ENCODE measurements at places on chromosomes 4 and X. TPM values are rescaled to one million over a fixed set of nuclear protein-coding genes. Genes with fewer than 3 reads are reported as not detected.

DNA sequence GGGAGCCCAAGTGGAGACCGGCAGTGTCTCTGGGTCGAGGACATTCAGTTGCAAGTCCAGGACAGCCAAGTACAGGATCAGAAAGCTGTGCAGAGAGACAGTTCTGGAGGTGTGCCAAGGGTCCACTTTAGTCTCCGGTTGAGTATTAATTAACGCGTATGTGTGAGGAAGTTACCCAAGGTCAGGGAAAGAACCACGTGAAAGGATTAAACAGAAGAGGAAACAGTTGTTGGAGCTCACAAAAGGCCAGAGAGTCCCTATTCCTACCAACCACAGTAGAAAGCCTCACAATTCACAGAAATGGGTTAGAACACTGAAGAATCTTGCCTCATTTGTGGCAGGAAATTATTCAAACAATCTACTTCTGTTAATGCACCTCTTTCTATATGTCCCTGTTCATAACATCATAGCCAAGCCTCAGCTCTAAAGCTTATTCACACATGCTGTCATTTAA, 17.9 kb upstream of the NSUN7 start:
- no peak for DNase-seq

- no peak for DNase-seq
These were observed 81.7 kb downstream of the PDGFC start for GRCh38 chr4:156889616-156890594.

GRCh38 chr4:118981171-118981838, 92.7 kb downstream of the SYNPO2 start:
- DNase-seq = no peak

DNA sequence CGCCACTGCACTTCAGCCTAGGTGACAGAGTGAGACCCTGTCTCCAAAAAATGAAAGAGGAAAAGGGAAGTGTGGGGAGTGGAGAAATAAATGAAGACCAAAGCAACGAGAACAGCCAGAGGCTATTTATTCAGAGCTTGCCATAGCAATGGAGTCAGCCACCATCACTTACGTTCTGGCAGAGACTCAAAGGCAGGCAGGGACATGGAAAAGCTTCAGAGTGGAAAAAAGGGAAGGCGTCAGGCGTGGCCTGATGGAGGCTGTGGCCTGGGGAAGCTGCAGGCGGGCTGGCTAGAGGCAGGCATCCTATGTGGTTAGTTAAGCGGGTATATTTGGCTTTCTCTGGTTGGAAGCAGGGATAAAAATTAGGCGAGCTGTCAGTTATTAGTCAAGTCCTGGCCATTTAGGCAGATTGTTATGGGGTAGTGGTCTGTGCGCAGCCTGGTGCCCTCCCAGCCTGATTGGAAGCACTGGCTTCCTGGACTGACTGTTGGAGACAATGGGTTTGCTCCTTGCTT, 73.3 kb downstream of the DCTD start:
- no peak for DNase-seq

The TMEM150C gene
- polyA plus RNA-seq = 20.4 TPM

The SPATA4 gene
- polyA plus RNA-seq = 2.3 TPM

DNA sequence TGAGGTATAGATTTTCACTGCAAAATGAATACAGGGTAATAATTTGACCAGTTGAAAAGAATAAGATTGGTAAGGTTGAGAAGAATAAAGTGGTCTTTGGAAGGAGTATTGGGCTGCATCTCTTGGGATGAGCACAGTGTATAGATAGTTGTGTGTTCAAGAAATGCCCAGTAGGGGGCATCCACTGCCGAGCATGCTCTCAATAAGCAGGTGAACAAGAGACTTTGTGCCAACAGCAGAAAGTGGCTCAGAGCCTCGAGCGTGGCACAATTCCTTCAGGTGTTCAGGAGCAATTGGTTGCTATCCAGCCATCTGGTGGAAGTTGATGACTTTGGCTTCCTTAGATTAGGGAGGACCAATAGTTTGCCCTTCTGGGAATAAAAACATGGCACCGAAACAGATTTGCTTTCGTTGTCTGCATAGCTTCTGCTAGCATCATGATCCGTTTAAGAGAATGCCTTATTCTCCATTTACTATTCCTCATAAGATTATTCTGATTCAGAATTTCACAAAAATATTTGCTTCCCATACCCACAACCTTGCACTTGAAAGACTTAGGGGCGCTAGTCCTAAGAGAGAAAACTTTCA, 258.1 kb upstream of the NEIL3 start:
- DNase-seq = no peak

The ELK1 gene
- polyA plus RNA-seq = 25.8 TPM

The RBBP7 gene
- polyA plus RNA-seq = 228 TPM

- DNase-seq = no peak
These were observed 11.3 kb downstream of the RAP2C start for GRCh38 chrX:132207996-132208395.

The SPOCK3 gene
- 15.4 TPM for polyA plus RNA-seq

The VCX2 gene
- not detected for polyA plus RNA-seq

DNA sequence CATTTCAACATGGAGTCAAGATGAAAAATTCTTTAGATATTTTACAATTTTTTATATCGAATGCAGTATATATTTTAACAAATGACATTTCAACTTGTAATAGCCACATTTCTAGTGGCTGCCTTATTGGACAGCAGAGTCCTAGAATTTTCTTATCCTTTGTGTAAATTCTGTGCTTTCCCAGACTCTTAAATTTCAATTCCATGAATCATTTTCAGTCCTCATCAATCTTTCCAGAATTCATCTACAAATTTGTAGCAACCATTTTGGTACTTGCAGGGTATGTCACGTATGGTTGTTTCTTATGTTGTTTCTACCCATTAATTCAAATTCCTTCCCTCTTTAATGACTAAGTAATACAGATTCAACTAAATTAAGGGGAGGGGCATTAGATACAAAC, 2.7 kb downstream of the PAICS start:
- no peak for DNase-seq

The PNMA6A gene
- 13.9 TPM for polyA plus RNA-seq

- no peak for DNase-seq
These were observed 31.7 kb downstream of the STOX2 start for GRCh38 chr4:183936574-183937345.

The MAGEA8 gene
- polyA plus RNA-seq = 0.28 TPM

DNA sequence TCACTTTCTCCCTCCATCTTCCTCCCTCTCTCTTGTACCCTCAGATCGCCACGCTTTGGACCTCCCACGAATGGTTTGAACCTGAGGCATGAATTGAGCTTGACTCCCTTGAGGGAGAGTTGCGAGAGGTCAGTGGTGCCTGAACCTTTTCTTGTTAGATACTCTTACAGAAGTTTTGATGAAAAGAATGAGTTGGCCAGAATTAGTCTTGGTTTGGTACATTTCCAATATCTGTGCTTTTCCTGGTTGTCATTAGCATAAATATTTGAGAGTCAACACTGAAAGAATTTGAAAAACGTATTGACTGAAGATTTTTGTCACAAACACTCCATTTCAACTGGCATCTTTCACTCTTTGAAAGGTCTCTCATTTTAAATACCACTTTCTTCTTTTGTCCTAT, 510.6 kb upstream of the DIPK2B start:
- DNase-seq = no peak

The TRPC3 gene
- 1.3 TPM for polyA plus RNA-seq

DNA sequence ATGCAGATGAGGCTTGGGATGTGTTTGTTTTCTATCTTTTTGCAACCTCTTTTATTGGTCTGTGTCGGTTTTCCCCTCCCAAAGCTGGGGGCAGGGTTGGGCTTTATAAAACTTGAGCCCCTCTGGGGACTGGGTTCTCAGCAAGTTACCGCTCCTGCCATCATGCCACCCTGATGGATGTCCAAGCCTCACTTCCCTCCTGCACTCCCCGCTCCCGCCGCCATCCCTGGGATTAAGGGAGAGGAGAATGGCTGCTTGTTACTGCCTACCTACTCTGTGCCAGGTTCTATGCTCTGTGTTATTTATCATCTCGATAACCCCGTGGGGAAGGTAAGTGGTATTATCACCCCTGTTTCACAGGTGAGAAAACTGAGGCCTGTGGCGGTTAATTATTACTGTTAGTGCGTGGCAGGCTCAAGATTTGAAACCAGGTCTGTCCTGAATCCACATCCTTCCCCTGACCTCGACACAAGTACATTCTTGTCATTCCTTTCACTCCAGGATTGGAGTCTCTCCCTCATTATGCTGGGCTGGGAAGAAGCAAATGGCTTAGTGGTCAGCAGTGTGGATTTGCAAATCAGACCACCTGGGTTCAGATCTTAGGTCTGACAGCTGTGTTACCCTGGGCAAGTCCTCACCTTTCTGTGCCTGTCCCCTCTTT, 4.5 kb downstream of the UBA1 start:
- DNase-seq = no peak

DNA sequence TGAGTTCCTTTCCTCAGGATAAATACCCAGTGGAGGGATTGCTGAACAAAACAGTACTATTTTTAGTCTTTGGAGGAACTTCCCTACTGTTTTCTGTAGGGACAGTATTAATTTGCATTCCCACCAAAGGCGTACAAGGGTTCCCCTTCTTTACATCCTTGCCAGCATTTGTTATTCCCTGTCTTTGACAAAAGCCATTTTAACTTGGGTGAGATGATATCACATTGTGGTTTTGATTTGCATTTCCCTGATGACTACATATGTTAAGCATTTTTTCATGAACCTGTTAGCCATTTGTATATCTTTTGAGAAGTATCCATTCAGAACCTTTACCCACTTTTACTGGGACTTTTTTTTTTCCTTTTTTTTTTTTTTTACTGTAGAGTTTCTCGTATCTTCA, 126.2 kb upstream of the ANXA10 start:
- DNase-seq = no peak

Measured in left renal cortex interstitium (tissue), 4 donors.